ENCODE measurements at places on chromosomes 7 and 10.

GRCh38 chr7:75889826-75890225 lies 11.0 kb downstream of the RHBDD2 start:
- peak; percentile 70 for DNase-seq

DNA sequence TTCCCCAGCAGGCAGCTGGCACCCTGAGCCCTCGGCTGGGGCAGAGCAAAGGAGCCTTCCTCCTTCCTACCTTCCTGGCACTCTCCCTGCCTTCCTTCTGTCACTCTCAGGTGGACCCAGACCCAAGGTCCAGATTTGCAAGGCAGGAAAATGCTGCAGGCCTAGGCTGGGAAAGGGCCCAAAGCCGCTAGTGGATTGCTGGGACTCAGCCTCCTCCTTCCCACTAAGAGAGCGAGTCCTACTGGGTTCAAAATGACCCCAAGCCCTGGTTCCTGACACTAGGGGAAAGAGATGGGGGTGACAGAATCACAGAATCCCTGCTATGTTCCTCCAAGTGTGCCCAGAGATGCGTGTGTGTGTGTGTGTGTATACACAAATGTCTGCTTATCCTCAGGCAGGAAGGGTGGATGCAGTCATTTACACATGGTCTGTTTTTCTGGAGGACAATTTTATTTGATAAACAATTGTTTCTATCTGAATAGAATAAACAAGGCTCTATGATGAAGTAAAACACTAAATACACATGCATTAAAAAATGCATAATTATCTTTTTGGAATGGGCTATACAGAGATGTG lies 1.3 kb upstream of the PLAU start:
- no peak for DNase-seq

DNA sequence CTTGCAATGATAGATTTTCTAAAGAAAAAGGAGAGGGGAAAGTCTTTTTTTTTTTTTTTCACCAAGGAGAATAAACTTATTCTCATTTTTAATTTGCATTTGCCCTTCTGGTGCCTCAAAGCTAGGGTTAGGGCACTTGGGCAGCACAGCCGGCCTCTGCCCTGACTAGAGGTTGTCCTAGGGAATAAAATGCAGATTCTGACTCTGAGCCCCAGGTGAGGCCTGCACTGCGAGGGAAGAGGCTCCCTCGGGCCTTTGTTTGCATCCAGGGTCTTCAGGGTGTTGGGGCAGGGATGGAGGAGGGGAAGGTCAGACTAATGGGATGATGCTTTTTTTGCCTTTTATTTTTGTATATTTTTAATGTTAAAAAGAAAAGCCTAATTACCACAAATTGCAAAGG lies 7.8 kb downstream of the MYL7 start:
- DNase-seq = no peak

GRCh38 chr7:69656890-69657289 lies 58.6 kb downstream of the AUTS2 start:
- no peak for DNase-seq

- no peak for DNase-seq
Measured at GRCh38 chr10:31642281-31642680, 286.4 kb downstream of the ARHGAP12 start.

GRCh38 chr10:6062101-6062771 lies at the start of gene IL2RA:
IL2RA (minus strand) TSS chr10:6062367; CDS start chr10:6062151, 216 bp downstream.
- no peak for DNase-seq

DNA sequence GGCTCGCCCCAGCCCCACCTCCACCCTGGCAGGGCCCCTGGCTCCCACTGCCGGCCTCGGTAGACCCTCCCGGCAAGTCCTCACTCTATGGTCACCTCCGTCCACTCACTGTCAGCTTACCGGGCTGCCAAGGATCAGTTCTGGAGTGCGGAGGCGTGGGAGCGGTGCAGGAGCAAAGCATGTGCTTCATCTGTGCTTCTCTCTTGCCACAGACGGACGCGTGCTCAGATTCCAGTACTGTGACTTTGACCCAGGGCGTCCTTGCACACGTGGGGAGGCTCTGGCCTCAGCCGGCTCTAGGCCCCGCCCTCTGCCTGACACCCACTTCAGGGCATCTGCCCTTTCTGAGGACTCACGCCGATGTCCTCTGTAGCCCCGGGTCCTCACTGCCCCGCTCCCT lies 547.5 kb upstream of the FOXK1 start:
- DNase-seq = no peak

DNA sequence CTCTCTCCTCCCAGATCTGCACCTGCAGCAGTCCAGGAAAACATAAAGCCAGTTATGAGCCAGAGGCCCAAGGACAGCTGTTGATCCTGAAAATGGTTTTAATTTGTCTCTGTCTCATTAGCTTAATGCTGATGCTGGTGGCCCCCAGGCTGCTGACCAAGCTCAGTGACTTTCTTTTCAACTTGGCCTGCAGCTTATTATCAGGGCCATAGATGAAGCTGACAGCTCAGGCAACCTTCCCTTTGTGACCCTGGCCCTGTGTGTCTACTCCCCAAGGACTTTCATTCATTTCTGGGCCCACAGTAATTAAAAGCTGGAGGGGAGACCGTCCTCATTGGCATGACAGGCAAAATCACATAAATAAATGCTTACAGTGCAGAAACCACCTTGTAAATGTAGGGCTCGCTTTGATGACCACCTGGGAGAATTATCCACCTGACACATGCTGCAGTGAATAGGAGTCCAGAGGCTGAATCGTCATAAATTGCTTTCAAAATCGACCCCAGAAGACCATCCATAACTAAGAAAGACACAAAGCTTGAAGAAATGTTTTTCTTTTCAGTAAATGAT lies 138.5 kb downstream of the NPY start:
- DNase-seq = no peak

DNA sequence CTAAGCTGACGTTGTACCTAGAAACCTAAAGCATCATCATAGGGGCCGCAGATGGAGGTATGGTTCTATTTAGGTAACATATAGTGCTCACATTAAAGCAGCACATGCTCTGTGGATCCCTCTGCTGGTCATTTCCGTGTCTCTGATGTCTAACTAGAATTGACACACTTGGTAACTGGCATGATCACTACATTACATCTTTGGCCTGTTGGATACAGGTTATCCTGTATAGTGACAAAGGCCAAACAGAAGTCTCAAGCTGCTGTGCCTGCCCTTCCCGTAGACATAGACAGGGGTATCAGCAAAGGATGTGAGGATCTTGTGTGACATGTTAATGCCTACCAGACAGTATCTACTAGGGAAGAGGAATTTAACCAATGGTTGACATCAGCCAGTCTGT lies 51.2 kb downstream of the KIF5B start:
- DNase-seq = peak; percentile 43

GRCh38 chr7:149559711-149560110 lies 62.1 kb upstream of the ZNF746 start:
- DNase-seq = no peak

GRCh38 chr7:28123752-28124151 lies 56.8 kb downstream of the JAZF1 start:
- DNase-seq = no peak

- no peak for DNase-seq
Measured at GRCh38 chr7:148211740-148212151, 378.8 kb upstream of the C7orf33 start.

GRCh38 chr7:2519119-2519930 lies at the start of gene LFNG:
LFNG (plus strand) TSS chr7:2519774; CDS start chr7:2519862, 88 bp downstream.
- DNase-seq = peak; percentile 95

GRCh38 chr7:34138483-34138882 lies 233.1 kb downstream of the BMPER start:
- no peak for DNase-seq

- DNase-seq = no peak
Measured at GRCh38 chr10:48929413-48929990, 10.1 kb downstream of the LRRC18 start.

DNA sequence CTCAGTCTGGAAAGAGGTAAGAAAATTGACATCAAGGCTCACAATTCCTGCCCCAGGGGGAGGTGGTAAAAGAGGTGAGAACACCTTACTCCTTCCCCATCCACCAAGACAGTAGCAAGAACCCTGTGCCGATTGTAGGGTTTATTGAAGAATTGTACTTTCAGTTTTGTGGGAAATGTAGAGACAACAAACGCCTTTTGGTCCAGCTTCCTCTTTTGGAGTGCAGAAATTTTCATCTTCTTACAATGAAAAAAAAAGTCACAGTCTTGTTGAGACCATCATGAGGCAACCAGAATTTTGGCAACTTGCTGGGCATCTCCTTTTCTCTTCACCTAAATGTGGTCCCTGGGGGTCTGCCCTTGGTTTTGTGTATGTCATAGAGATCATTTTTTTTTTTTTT lies 217.7 kb downstream of the TMEM178B start:
- DNase-seq = no peak

- no peak for DNase-seq
Measured at GRCh38 chr10:76977046-76977445, 660.6 kb downstream of the KCNMA1 start.

- peak; percentile 71 for DNase-seq
Measured at GRCh38 chr7:33243319-33243881, 114.0 kb downstream of the BBS9 start.

DNA sequence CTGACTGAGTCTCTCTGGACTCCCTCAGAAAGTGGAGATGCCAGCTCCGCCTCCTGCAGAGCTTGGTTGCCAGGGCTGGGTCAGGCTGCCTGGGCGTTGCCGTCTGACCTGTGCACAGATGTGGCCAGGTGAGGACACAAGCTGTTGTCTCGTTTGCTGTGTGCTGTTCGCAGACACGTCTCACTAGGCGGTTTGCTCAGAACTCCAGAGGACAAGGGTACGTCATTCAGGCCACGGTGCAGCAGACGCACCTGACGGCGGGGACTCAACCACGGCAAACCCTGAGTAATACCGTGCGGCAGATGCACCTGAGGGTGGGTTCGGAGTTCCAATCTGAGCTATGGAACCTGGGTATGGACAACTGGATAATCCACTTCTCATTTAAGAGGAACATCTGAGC lies 11.7 kb downstream of the GPER1 start:
- DNase-seq = no peak

DNA sequence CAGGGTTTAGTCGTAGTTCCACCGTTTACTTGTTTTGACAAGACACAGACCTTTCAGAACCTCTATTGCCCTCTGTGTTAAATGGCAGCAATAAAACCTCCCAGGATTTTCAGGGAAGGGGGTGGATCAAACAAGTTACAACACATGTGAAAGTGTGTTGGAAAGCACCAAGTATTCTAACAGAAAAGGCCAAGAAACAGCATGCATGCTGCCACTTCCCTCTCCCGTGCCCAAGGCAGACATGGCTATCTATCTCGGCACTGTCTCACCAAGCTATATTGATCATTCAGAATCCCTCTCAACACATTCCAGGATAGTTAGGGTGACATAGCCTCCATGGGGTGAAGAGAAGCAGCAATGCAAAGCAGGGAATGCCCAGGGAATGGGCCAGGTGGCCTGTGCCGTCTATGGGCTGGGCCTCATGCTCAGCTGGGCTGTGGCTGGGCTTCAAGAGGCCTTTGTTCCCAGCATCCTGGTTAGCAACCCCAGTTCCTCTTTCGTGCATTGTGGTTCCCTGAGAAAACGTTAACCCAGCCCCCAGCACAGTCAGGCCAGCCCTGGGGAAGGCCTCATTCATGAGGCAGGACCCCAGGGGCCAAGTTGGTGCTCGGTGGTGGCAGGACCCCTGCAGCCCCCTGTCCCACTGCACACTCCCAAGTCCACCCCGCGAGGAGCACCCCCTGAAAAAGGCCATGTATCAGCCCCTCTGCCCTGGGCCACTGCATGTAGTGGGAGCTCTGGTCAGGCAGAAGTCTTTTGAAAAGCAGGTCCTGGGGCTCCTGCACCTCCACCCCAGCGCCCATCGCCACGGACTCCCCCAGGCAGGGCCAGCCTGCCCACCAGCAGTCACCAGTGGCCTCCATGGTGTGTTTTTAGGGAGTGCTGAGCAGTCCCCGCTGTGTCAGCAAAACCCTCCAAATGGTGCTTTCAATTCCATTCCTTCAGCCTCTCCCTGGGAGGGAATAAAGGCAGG lies 25.5 kb downstream of the VSIR start:
- DNase-seq = no peak

Measured in SW480 (cell line).